Central memory CD8-positive, alpha-beta T cell (primary cell): ENCODE measurements at places on chromosomes 6 and 20.
A peak's percentile ranks its signal among the peaks of the same experiment; 100 is the strongest.

DNA sequence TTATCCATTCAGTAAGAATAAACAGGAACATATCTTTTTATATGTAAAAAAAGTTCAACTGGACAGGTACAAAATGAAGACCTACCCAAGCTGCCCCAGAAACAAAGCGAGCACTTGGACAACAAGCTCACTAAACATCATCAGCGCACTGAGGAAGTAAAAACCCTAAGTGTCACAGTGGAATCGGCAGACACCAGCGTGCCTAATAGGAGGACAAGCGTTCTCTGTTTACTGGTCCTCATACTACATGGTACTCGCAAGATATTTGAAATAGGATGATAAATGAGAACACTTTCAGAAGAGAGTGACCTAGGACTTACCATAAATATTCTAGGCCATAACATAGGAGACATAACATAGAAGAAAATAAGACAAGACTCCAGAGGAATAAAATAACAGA is 18.2 kb downstream of the MAP7 start:
- no peak for DNase-seq

DNA sequence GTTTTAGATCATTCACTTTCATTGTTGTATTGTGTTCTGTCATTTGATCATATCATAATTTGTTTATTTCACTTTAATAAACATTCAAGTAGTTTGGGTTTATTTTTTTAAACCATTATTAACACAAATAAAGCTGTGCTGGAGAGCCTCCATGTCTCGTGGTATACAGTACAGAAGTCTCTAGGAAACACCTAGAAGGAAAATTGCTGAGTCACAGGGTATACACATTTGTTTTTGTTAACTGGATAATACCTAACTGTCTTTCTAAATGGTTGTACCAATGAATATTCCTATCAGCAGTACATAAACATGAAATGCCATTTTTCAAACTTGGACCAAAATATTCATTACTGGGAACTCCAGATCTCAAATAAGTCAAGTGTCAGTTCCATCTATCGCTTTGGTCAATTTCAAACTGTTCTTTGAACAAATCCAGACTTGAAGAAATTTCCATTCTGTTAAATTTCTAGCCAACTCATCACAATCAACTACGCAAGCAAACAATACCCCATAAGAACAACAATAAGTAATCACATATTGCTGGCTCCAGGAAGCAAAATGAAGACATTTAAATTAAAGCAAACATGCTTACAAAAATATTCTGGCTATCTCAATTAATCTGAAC is 138.1 kb downstream of the ATXN1 start:
- no peak for DNase-seq

- DNase-seq: no peak
These were observed 372 bp downstream of the JARID2 start for GRCh38 chr6:15246217-15246665.

DNA sequence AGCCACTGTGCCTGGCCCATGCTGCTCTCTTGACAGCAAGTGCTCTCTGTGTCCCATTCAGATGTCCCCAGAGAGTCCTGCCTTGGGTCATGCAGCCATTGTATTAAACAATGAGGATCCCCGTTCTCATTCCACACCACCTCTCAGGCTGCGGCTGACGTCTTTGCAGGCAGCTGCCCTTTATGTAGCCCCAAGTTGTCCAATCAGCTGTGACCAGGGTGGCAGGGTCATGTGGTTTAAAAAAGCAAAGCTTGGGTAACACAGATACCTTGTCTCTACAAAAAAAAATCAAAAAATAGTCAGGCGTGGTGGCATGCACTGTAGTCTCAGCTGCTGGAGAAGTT is 13.2 kb downstream of the GCNT2 start:
- DNase-seq: no peak

- no peak for DNase-seq
These were observed 58.5 kb upstream of the SLC22A16 start for GRCh38 chr6:110534731-110535492.

- DNase-seq: no peak
These were observed 169.2 kb downstream of the SAMD5 start for GRCh38 chr6:147677647-147678046.

- no peak for DNase-seq
These were observed 141.5 kb downstream of the GMDS start for GRCh38 chr6:2103765-2104523.

DNA sequence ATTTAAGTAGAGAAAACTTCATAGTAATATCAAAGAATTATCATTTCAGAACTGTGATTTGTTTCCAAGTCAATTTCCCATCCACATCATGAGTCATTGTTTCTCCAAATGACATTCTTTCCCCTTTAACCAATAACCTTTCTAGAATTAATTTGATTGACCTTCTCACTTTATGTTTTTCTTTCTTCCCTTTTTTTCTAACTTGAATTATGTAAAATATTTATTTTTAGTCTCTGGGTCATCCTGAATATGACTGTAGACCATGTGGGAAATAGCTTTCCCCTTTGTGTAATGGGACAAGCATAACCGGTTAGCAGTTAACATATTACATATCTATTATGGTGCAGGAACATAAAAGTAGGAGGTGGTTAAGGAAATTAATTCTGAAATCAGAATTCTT is 291.1 kb downstream of the GJA1 start:
- DNase-seq: no peak

GRCh38 chr20:40196846-40197436 is 492.1 kb downstream of the MAFB start:
- no peak for DNase-seq

- DNase-seq: no peak
These were observed 3.1 kb upstream of the CABLES2 start for GRCh38 chr20:62409931-62410745.

DNA sequence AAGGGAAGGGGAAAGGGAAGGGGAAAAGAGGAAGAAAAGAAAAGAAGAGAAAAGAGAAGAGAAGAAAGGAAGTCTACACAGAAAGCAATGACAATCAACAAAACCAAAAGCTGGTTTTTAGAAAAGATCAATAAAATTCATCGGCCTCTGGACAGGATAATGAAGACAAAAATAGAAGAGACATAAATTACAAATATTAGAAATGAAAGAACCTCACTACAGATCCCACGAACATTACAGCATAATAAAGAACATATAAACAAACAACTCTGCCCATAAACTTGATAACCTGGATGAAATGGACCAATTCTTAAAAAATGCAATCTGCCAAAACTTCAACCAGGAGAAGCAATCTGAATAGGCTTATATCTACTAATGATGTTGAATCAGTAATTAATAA is 20.7 kb upstream of the ASF1A start:
- no peak for DNase-seq

GRCh38 chr20:33915726-33916331 is 77.9 kb upstream of the RALY start:
- DNase-seq: peak; percentile 34

DNA sequence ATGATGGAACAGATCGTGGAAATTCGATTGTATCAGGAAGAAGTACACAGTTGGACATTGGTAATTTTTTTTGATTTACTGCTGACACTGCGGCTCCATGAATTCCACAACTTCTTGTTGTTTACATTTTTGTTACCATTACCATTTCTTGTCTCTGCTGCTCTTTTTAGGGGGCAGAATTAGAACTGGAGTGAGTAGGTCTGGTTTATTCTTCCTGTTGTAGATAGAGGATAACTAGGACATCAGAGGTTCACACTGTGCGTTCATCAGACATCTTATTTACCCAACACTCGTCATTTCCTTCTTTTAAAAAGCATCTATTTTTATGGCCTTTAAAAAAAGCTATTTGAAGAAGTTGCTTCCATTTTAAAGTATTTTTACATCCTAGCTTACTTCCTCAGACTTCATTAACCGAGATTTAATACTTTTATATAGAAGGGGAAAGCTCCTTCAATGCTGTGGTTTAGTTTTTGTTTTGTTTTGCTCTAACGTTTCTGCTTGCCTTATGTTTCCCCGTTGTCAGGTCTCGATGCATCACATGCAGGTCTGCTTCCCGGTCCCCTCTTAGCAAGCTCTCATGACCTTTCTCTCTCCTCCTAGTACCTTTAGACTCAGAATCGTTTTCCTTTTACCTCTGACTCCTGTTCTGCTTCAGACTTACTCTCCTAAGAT is 139.1 kb downstream of the ARID1B start:
- no peak for DNase-seq

DNA sequence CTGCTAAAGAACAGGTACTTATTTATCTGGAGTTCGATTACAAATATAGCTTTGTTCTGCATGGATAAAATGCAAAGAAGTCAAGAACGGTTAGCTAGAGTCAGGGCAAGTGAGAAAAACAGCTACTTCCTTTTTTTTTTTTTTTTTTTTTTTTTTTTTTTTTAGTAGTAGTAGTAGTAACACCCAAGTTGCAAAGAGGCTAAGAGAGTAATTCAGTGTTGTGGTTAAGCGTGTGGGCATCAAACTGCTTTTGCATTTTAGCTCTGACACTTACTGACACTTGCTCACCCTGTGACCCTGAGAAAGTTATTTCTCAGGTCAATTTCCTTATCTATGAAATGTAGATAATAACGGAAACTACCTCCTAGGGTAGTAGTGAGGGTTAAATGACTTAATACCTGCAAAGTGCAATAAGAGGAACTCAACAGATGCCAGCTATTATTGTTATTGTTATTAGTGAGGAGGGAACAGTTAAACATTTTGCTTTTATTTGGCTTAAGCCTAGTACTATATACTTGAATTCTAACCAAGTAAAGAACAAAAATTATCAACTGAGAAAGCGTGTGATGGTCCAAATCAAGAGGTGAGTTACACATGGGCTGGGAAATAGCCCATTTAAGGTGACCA is 86.7 kb upstream of the BACH2 start:
- DNase-seq: no peak

- DNase-seq: no peak
These were observed 792 bp downstream of the SLC23A2 start for GRCh38 chr20:5000263-5001173.

DNA sequence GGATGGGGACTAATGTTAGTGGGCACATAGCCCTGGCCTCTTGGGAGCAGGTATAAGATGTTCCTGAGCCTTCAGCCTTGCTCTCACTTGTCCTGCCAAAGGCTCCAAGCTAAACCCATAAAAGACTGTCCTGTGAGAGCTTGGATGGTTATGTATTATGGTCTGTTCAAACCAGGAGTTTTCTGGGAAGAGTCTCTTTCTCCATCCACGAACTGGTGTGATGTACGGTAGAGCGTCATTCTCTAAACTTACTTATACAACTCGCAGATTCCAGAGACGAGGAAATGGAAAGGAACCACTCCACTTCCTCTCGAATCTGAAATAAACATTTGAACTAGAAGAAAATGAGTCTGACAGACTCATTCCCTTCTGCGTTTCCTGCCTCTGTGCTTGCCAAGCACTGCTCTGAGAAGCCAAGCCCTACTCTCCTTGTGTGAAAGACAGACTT is 5.3 kb downstream of the SOBP start:
- no peak for DNase-seq

GRCh38 chr6:23826572-23826971 is 299.4 kb upstream of the NRSN1 start:
- DNase-seq: no peak

GRCh38 chr20:8388707-8389106 is 256.6 kb downstream of the PLCB1 start:
- no peak for DNase-seq

DNA sequence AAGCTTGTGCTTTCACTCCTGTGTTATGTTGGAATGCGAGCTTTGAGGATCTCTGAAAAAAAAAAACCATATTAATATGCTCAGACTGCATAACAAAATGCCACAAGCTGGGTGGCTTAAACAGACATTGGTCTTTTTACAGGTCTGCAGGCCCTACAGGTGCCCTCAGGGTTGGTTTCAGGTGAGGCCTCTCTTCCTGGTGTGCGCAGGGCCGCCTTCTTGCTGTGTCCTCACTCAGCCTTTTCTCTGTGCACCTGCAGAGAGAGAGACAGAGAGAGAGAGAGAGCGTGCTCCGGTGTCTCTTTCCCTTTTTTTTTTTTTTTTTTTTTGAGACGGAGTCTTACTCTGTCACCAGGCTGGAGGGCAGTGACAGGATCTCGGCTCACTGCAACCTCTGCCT is 114.1 kb upstream of the SNX9 start:
- no peak for DNase-seq

DNA sequence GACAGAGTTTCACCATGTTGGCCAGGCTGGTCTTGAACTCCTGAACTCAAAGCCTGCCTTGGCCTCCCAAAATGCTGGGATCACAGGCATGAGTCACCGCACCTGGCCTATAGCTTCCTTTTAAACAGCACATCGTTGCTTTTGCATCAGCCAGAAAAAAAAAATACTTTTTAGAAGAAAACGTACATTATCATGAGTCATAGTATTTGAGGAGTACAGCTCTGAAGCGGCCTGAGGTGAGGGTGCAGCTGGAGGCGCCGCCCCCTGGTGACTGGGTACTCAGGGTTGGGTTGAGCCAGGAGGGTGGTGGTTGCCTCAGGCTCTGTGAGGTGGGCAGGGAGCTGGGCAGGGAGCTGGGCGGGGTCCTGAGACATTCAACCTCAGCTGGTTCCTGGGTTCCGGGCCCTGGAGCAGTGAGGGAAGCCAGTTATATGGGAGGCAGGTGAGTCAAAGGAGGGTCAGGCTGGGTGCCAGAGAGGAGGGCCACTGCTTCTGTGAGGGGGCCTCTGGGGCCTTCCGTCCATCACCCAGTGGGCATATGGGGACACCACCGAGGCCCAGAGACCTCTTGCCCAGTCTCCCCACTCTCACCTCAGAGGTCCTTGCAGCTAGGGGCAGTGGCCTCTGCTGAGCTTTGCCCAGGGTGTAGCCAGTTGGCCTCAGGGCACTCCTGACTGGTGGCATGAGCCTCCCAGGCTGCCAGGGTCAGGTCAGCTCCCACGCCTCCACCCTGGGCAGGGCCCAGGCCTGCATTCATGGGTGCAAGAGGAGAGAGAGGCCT is 11.7 kb upstream of the ID1 start:
- no peak for DNase-seq

- DNase-seq: no peak
These were observed 60.6 kb upstream of the RREB1 start for GRCh38 chr6:7047128-7047527.

DNA sequence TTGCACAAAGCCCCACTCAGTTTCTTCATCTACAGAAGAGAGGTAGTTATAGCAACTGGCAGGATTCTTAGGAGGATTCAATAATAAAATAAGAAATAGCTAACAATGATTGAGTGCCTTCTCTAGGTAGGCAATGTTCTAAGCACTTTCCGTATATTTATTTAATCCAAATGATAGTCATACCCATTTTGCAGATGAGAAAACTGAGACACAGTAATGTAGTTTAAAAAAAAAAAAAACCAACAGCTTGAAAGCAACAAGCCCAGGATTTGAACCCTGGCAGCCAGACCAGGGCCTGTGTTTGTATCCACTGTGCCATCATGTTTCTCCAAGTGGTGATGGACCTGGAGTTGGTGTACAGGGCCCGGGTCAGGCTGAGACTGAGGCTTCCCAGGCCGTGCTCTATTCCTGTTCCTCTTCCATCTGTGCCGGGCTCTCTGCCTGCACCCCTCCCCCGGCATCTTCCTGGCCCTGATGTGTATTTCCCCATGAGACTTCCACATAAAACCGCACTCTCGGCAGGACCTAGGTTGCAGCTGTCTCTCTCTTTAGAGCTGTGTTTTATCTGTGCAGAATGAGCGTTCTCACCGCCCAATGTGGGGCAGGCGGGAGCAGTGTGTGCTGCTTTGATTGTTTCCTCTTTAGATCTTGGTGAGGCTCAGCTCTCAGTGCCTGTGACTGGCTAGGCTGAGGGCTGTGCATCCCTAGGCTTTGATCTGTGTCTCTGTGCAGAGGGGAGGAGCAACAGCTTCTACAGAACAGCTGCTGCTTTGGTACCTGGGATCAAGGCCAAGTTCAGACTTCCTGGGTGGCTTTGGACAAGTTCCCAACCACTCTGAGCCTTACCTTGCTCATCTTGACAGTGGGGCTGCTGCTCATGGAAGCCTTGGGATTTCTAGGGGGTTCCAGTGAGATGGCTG is 49.5 kb downstream of the TOX2 start:
- peak; percentile 40 for DNase-seq
